ENCODE measurements at places on chromosomes 5 and 9. TPM values are rescaled to one million over a fixed set of nuclear protein-coding genes. Genes with fewer than 3 reads are reported as not detected.

Gene GPR21
- 5.7 TPM for total RNA-seq

DNA sequence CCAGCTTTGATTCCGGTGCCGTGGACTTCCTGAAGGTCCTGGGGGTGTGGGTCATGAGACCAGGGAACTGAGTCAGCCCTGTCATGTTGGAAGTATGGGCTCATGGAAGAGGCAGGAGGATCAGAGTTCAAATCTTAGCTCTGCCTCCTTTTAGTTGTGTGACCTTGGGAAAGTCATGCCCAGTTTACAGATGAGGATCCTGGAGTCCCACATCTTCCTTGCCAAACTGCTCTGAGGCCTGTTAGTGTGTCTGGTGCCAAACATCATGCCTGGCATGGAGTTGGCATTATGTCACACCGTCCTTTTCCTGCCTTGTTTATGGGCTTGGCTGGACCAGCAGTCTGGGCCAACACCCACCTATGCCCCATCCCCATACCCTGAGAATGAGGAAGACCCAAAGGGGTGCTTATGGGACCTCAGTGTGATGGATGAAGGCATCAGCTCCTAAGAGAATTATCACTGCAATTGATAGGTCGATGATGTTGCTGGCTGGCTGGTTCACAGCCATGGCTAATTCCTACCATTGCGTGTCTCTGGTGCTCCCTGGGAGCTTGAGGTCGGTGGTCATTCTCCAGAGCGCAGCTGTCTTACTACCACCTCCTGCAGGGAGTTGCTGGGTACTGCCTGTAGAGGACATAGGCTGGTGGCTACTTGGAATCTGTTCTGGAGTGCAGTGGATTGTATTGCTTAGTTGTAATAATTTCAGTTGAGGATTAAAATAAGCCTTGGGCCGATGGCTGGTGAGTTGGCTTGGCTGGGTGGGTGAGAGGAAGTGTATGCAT, 140.5 kb upstream of the PITX1 start:
- no peak for DNase-seq

DNA sequence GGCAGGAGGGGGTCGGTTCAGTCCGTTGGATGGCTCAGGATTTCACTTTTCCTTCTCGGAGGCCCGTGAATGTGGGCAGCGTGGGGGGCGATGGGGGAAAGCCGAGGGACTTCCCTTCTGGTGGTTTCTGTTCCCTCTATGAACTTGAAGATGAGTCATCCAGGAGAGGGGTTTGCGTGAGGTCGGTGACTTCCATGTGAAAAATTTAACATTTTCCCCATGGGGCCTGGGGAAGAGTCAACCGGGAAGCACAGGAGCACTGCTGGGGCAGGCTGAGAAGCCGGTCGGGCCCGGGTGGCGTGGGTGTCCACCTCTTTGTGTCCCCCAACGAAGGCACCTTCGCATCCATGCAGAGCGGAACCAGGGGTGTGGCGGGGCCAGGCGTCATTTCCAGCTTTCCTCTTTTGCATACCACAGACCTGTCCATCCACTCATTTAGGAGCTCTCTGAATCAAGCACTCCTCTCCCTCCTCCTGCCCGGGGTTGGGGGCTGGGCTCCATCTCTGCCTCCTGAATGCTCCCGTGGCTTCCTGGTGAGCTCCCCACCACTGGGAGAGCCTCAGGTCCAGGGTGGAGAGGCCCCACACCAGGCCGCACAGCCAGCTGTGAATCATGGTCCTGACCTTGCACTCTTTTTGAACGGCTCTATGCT, 68.4 kb downstream of the ANKRD33B start:
- DNase-seq = no peak

- DNase-seq = no peak
These were observed 164.3 kb upstream of the OTULINL start for GRCh38 chr5:14417276-14417730.

- no peak for DNase-seq
These were observed 94.5 kb downstream of the PLPP1 start for GRCh38 chr5:55440188-55440646.

- peak; percentile 19 for DNase-seq
These were observed 41.3 kb downstream of the UGCG start for GRCh38 chr9:111937781-111938426.

DNA sequence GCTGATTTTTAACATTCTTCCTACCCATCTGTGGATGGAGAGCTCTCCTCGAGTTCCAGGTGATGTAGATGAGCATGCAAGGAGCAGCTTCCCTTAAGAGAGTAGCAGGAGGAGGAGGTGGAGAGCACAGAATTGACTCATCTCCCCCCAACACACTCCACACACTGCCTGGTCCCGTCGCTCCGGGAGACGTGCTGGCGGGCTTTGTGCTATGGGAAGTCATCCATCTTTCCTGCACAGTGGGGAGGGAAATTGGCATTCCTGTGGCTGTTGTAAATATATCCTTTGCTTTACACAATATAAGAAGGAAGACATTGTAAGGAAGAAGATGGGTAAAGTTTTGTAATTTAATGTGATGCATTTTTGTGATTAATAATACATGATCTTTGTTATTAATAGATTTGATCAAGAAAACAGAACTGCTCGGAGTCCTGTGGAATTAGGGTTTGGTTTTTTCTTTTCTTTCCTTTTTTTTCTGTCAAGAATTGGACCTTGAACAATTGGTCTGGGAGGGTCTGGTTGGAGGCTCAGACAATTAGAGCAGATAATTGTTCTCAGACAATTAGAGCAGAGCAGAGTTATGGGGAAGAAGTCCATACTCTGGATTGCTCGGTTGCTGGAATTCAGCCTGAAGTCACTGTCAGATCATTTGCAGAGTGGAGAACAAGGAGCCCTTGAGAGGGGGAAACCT, 297.8 kb downstream of the GADD45G start:
- no peak for DNase-seq

- no peak for DNase-seq
These were observed 68.7 kb downstream of the PRR16 start for GRCh38 chr5:120532835-120533234.

DNA sequence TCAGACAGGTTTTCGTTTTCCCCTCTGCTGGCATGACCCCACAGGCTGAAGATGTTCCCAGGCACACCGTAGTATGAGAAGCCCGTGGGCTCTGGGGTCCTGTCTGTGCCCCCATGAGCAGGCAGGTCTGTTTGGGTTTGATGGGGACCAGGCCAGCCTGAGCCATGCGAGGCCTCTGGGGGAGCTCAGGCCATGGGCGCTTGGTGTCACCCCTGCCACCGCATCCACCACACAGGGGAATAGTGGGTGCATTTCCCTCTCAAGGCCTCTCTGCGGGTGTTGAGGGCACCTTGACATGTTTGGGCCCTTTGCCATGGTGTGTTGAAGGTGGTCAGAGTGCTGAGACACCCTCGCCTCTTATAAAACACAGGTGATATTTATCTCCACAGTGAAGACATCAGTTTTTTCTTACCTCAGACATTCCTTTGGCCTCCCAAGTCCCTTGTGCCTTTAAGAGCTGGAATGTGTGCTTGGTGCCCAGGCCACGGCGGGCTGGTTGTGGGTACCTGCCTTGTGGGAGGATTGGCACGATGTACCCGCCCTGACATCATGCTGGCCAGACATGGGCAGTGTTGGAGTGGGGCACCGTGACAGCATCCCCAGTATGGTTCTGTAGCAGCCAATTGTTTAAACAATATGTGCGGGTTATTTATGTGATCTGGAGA, 68.3 kb downstream of the WNK2 start:
- DNase-seq = no peak

GRCh38 chr5:179986328-179986727, 78.6 kb upstream of the TBC1D9B start:
- DNase-seq = no peak

DNA sequence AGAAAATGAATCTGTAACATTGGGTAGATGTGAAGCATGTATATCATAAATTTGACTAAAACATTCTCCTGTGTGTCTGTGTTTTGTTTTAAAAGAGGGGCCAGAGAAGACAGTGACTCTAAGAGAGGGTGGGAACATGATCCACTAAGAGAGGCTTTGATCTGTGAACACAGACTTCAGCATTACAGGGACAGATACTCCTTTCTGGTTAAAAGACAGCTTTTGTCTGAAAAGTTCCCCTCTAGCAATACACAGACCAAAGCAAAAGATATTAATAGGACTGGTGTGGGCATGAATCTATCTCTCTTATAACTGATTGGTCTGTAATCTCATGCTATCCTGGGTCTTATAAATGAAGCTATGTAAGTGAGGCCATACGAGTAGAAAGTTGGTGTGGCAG, 150.9 kb downstream of the NUDT12 start:
- DNase-seq = no peak

Data from ascending aorta (tissue), 2 donors.